ENCODE measurements at places on chromosomes 2 and 18.

DNA sequence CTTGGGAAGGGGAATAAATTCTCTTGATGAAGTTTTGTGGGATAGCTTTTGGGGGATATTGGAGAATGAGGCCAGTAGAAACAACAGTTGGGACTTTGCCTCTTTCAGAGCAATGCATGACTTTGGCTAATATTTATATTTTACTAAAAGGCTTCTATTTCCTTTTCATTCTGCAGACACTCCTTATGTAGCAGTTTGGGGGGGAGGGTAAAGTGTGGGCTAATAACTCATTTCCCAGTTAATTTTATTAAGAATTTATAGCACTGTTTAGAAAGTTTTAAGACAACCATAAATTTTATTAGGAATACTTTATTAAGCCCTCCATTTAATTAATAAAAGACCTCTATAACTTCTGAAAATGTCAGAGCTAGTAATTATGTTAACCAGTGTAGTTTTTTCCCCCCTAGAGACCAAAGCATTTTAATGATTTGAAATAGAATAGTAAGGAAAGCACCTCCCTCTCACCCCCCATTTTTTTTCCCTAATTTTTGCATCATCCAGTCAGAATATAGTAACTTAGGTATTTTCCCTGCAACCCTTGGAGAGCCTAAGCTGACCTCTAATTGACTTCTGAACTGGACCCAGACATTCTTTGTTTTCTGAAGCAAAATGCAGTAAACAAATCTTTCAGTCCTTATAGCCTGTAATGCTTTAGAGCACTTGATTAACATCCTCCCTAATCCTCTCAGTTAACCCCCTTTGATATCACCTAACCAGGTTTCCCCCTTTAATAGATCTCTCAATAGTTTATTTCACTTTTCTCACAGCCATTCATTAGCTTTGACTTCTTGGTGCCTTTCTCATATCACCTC, 5.0 kb upstream of the MEIS1 start:
- DNase-seq, result no peak

DNA sequence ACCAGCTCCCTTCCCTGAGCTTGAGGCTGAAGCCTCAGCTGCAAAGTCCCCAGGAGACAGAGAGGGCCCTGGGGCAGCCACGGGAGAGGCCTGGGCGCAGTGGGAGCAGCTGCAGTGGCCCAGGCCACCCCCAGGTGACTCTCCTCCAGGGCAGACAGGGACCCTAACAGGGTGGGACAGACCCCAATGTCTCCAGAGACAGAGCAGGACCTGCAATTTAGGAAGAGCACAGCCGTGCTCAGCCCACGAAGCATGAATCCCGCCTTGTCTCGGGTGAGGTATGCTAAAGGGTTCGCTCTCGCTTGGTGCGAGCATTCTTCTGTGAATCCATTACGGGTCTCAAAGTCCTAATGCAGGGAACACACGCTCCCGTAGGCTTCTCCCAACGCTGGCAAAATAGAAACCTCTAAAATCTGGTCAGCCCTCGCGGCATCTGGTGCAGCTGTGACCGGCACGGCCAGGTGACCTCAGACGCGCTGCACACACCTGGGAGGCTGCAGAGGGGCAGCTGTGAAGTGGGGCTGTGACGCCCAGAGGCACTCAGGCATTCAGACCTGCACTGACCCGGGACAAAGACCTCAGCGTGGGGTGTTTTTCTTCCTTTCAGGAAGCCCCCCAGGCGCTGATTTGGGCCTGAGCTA, 12.6 kb downstream of the MBP start:
- no peak for DNase-seq

GRCh38 chr2:11102956-11103860, 52.1 kb upstream of the SLC66A3 start:
- DNase-seq, result no peak

DNA sequence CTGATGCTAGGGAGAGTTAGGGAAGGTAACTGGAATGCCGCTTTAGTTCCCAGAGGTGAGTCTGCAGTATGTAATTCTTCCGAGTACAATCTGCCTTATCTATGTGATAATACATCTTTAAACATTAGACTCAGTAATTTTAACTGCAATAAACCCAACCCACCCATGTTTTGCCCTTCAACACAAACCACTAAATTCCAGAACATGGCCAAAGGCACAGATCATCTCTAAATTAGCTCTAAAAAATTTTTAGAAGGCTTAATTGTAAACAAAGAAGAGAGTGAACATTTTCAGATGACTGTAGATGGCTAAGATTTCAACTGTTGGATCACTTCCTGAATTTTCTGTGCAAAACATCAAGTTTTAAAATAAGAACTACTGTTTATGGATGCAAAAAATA, 488.7 kb upstream of the ID2 start:
- DNase-seq, result no peak

DNA sequence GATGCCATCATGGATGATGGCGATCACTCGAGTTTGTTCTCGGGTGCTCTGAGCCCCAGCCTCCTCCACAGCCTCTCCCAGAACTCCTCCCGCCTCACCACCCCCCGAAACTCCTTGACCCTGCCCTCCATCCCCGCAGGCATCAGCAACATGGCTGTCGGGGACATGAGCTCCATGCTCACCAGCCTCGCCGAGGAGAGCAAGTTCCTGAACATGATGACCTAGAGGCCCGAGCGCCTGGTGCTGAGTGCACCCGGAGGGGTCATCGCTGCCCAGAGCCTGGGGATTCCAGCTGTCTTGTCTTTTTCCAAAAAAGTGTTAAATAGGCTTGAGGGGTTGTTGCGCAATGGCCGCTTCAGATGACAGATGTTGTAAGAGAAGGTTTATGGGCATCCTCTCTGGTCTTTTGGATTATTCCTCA, 254.8 kb downstream of the GLI2 start:
- no peak for DNase-seq

- no peak for DNase-seq
Measured at GRCh38 chr2:113273027-113273551, 5.6 kb downstream of the PAX8 start.

- no peak for DNase-seq
Measured at GRCh38 chr2:47014564-47015051, 99.0 kb upstream of the MCFD2 start.

DNA sequence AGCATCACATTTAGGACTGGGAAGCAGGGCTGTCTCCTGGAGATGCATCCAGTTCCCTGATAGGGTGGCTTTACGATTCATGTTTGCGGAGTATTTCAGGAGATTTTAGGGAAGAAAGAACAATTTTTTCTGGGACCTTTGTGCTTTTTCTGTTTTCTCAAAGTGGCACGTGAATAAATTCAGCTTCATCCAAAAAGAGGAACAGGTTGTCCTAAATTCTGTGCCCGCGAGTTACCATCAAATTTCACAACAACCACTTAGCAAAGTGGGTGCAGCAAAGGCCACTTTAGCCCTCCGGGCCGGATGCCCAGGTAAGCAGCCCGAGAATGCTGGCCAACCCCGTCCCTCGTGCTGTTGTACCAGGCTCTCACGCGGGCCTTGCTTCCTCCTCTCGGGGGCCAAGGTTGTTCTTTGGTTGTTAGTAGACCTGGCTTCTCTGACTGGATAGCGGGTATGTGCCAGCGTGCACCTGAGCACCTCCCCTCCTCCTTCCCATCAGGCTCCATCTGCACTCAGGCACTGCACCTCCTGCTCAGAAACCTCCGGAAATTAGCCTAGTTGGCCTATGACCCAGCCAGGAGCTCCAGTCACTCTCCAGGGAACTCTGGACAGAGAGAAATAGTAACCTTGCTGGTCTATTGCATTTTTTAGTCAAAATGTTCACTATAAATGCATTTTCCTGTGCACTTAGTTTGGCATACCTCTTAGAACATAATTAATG, 83.0 kb downstream of the CMPK2 start:
- DNase-seq, result no peak

DNA sequence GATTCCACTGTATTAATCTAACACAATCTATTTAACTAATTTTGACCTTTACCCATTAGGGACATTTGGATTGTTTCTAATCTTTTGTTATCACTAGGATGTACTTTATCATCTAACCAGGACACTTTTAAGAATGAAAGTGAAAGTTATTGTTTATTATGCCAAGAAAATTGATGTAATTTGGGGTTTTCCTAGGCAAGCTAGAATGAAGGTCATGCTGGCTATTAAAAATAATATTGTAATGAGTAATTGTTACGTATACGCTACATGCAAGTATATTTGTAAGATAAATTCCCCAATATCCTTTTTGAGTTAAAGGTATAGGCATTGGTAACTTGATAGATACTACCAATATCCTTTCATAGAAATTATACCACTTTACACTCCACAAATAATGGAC, 74.6 kb downstream of the COL5A2 start:
- no peak for DNase-seq

- no peak for DNase-seq
Measured at GRCh38 chr18:12968619-12969018, 20.8 kb downstream of the SEH1L start.

- DNase-seq, result no peak
Measured at GRCh38 chr2:10392951-10393639, 55.0 kb downstream of the ODC1 start.

DNA sequence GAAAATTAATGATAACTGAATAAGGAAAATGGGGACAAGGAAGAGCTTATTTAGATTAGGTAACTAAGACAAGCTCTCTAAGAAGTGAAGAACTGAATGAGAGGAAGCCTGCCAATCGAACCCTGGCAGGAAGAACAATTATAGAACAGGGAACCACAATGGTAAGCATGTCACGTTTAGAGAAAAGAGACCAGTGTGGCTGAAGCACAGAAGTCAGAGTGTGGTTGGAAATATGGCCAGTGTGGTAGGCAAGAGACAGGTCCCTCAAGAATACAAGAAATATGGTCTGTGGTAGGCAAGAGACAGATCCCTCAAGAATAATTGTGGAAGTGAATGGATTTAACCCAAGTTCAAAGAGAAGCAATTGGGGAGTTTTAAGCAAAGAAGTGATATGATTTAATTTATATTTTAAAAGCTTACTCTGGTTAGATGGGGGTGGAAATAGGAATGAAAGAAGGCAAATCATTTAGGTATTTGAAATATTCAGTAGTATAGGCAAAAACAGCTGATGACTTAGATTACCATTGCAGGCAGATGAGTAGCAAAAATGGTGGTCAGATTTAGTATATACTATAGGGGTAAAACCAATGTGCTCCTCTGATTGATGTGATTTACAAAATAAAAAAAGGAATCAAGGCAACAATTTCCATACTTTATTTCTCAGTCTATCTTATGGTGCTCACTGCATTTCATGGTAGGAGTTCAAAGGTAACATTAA, 38.8 kb upstream of the ERMN start:
- DNase-seq, result no peak

- DNase-seq, result no peak
Measured at GRCh38 chr18:63299837-63300745, 19.5 kb downstream of the BCL2 start.

DNA sequence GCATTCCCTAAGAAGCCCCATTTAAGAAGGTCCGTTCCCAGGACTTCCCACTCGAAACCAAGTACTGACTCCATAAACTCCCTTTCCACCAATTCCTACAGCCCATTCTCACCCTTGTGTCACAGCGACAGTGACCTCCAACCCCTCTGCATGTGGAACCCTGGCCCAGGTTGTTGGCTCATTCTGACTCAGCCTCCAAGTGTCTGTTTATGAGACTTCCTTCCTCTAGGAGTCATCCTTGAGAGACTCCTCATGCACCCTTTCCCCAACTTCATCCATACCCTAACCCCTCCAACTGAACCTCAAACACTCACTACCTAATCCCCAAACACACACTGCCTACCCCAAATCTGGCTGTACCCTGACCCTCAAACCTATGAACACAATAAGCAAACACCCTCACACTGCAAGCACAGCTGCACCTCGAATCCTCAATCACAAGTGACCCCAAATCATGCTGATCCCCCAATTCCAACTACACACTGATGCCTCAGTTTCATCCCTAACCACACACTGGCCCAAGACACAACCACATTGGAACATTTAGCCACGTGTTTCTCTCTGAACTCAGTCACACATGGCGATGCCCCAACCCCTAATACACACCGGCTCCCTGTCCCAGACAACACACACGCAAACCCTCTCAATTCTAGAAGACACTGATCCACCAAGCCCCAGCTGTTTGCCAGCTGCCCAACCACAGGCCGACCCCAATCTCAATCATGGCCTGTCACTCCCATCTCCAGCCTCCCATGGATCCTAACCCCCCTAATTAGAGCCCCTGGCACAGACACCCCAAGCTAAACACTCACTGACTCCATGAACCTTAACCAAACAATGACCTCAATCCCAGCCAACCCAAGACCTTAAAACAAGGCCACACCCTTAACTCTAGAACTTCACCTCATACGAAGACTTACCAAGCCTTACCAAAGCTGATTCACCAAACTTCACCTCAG, 219.6 kb downstream of the CYP26B1 start:
- DNase-seq, result no peak

GRCh38 chr2:16395601-16396000, 270.0 kb downstream of the CYRIA start:
- no peak for DNase-seq

- DNase-seq, result no peak
Measured at GRCh38 chr2:232361646-232362045, 16.9 kb upstream of the ALPP start.

All from stimulated activated CD4-positive, alpha-beta T cell treated with anti-CD3 and anti-CD28 coated beads, Interleukin-1b, Interleukin-23, amount 100 ng/mL, for 1 hour (primary cell).